ENCODE measurements at places on chromosomes 13 and 19. TPM values are rescaled to one million over a fixed set of nuclear protein-coding genes. Genes with fewer than 3 reads are reported as not detected.

The DZIP1 gene
- 8.6 TPM for total RNA-seq

The ETFB gene
- 52.6 TPM for total RNA-seq

The ZNF416 gene
- 7.1 TPM for total RNA-seq

The ZNF766 gene
- 19.6 TPM for total RNA-seq

The ATP4A gene
- total RNA-seq: not detected

The SIGLEC8 gene
- not detected for total RNA-seq
